Placental epithelial cell (primary cell): ENCODE measurements at places on chromosomes 12 and 14. TPM values are rescaled to one million over a fixed set of nuclear protein-coding genes. Genes with fewer than 3 reads are reported as not detected.

The TPPP2 gene
- not detected in 2 replicates for total RNA-seq

The TAS2R20 gene
- total RNA-seq = 2.7 and 4.1 TPM in 2 replicates

The RAD51B gene
- 20.2 and 23.6 TPM in 2 replicates for total RNA-seq

The MAP3K9 gene
- total RNA-seq = 6.3 and 14.7 TPM in 2 replicates

The TMCC3 gene
- under 0.01 and 0.11 TPM in 2 replicates for total RNA-seq

The CIROP gene
- not detected in 2 replicates for total RNA-seq

The SCN8A gene
- 0.11 and 0.39 TPM in 2 replicates for total RNA-seq

The CD163L1 gene
- total RNA-seq = 0.11 TPM in 1 of 2 replicates, not detected in the other

The SDR9C7 gene
- total RNA-seq = under 0.01 TPM in 1 of 2 replicates, not detected in the other

The BAZ2A gene
- 48.0 and 58.9 TPM in 2 replicates for total RNA-seq

The NDUFA9 gene
- total RNA-seq = 22.4 and 79.8 TPM in 2 replicates

The STON2 gene
- 17.6 and 32.2 TPM in 2 replicates for total RNA-seq

The ALDH2 gene
- total RNA-seq = 6.2 and 6.3 TPM in 2 replicates

The CORO1C gene
- total RNA-seq = 143 and 209 TPM in 2 replicates

The ITGB7 gene
- total RNA-seq = not detected in 2 replicates

The VRTN gene
- total RNA-seq = not detected in 2 replicates

The INSM2 gene
- under 0.01 TPM in 1 of 2 replicates, not detected in the other for total RNA-seq

The LTBR gene
- 86.0 and 172 TPM in 2 replicates for total RNA-seq

The SNRNP35 gene
- total RNA-seq = 6.9 and 18.5 TPM in 2 replicates

The SLC38A1 gene
- total RNA-seq = 483 and 504 TPM in 2 replicates

The LRTM2 gene
- total RNA-seq = 0.11 TPM in 1 of 2 replicates, not detected in the other

The CCDC196 gene
- not detected in 2 replicates for total RNA-seq

The TEAD4 gene
- 4.7 and 16.2 TPM in 2 replicates for total RNA-seq

The TAS2R50 gene
- 3.1 and 4.1 TPM in 2 replicates for total RNA-seq

The DACT1 gene
- total RNA-seq = 41.2 and 232 TPM in 2 replicates

The CLEC4D gene
- not detected in 2 replicates for total RNA-seq

The ASCL1 gene
- total RNA-seq = not detected in 2 replicates
